Anterior cingulate cortex (tissue), 58 donors: ENCODE measurements at places on chromosomes 1 and 21.

GRCh38 chr1:104238991-104239390, 489.3 kb downstream of the AMY1C start:
- DNase-seq = no peak

- no peak for DNase-seq
Measured at GRCh38 chr1:171116676-171117075, 26.0 kb downstream of the FMO3 start.

- no peak for DNase-seq
Measured at GRCh38 chr1:31441970-31442647, 29.1 kb downstream of the SERINC2 start.

DNA sequence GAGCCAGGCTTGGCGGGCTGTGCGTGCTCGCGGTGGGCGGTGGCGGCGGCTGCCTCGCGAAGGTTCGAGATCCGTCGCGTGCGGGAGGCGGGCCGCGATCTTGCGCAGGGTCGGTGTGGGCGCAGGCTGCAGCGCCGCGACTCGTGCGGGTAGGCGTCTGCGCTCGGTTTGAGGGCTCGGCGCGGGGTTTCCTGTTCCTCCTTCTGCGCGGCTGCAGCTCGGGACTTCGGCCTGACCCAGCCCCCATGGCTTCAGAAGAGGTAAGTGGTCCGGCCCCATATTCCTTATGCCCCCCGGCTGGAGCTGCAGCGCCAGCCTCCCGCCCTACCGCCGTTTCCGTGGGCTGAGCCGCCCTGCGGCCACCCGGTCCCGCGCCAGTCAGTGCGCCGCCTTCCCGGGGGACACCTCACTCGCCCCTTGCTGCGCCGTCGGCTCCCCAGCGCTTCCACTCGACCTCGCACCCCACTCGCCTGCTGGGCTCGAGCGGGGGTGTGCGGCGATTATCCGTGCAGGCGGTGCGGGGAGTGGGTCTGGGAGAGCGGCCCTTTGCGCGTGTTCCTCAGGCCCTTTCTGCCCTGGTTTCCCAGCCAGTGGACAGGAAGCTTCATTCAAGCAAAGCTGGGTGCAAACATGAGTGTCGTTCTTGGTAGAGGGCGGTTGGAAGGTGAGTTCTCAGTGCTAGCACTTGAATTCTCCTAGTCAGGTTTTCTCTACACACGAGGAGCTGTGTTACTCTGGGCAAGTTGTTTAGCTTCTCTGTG, at the start of gene CACYBP:
TSS of gene CACYBP (plus strand) at position 12 of the 761 bp plus-strand sequence. CDS start at position 246, 234 bp downstream.
- DNase-seq = peak; percentile 77

- no peak for DNase-seq
Measured at GRCh38 chr1:71245246-71245645, 164.4 kb upstream of the ZRANB2 start.

GRCh38 chr21:42347601-42348327, 3.0 kb downstream of the TFF2 start:
- no peak for DNase-seq

GRCh38 chr21:43934116-43934515, 69.1 kb downstream of the AGPAT3 start:
- DNase-seq = no peak

DNA sequence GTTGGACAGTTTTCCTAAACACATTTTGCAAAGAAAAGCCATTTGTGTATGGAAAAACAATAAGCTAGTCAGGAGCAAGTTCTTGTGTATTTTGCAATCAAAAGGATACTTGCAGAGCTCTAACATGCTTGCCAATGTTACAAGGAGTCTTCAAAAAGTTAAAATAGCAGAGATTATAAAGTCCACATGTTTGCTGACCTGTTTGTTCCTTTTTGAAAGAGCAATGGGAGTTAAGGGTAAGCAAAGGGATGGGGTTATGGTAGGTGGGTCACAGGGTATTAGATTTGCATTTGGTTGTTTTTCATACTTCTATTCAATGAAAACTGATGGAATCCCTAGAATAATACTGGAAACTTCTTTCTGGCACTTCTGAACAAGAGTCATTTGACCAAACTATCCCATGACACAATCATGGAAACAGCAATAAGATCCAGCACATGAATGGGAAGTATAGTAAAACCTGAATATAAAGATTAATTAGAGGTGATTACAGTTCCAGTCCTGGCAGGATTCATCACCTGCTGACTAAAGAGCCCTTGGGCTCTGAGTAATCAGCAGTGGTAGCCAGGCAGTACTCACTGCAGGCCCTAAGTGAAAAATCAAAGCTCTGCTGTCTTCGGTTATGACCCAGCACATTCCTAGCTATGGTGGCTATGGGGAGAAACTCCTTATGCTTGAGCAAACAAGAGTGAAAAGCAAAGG, 27.1 kb upstream of the ZC3H11B start:
- DNase-seq = no peak

- peak; percentile 53 for DNase-seq
Measured at GRCh38 chr21:42652527-42653230, 742 bp upstream of the PDE9A start.

DNA sequence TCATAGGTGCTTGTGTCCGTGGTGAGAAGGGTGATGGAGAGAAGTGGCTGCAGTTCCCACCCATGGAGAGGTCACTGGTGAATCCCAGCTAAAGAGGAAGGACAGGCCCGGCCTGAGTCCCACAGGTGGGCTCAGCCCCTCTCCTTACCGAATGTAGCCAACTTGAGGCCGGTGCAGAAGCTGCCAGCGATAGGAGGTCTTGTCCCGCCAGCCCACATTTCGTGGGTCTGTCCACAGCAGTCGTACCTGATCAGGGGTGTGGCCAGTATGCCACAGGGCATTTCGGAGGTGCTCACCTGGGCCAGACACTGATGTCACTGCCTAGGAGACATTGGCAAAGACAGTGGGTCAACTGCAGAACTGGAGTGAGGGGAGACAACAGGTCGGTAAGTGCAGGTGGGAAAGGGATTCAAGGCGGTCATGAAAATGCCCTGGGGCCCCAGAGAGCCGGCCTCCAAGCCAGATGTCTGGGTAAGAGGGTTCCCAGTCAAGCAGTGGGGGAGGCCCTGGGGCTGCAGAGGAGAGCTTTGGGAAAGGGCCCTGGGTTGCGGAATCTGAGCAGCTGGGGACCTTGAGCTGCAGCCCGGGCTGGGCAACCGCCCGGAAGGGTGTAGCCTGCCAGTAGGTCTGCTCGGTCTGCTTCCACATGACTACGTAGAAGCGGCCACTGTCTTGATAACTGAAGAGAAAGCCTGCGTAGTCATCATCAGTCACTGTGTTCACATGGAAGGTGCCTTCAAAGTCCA, 10.6 kb downstream of the THBS3 start:
- no peak for DNase-seq

- DNase-seq = no peak
Measured at GRCh38 chr1:229191066-229191674, 79.7 kb upstream of the RAB4A start.

GRCh38 chr1:212518188-212519054, 85.7 kb downstream of the NENF start:
- no peak for DNase-seq

GRCh38 chr1:155966135-155966534, 12.2 kb downstream of the ARHGEF2 start:
- no peak for DNase-seq

- DNase-seq = no peak
Measured at GRCh38 chr1:178060789-178061556, 32.9 kb upstream of the RASAL2 start.

GRCh38 chr21:41958886-41959563, 5.2 kb upstream of the C2CD2 start:
- peak; percentile 26 for DNase-seq

GRCh38 chr1:2376261-2376741, 15.1 kb downstream of the MORN1 start:
- DNase-seq = no peak

- no peak for DNase-seq
Measured at GRCh38 chr1:79197421-79197820, 190.9 kb upstream of the ADGRL4 start.

- DNase-seq = no peak
Measured at GRCh38 chr21:36459098-36459497, 20.8 kb downstream of the CLDN14 start.

DNA sequence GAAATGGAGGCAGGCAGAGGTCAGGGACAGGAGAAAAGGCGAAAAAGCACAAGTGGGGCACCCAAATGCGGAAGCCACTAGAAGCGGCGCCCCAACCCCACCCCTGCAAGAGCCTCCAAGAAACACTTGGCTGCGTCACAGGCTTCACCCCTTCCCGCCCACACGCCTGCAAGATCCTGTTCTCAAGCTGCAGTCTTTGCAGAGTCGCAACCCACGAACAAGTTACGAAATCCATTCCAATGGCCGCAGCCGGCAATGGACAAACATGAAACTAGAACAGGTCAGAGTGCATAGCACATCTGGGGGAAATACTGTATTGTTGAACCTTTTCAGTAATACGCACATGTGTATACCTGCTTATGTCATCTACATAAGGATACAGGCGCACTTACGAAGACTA, 103.6 kb downstream of the PSMG1 start:
- DNase-seq = no peak

DNA sequence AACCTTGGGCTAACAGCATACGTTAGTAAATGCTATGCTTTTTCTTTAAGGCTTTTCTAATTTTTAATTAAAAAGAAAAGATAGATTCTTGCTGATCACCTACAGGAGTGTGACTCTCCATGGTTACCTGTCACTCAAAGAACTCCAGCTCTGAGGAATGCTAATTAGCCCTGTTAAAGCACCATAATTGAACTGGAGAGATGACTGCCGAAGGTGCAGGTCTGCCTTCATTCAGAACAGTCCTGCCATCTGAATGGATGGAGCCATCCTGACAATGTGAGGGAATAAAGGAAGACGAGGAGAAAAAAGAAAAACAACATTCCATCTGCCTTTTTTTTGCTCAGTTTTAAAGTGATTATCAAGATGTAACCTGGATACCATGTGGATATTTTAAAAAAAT, 94.6 kb downstream of the ATP6V1G3 start:
- no peak for DNase-seq

- no peak for DNase-seq
Measured at GRCh38 chr1:225713281-225713680, 60.4 kb upstream of the ENAH start.

GRCh38 chr1:38217316-38217715, 170.7 kb upstream of the POU3F1 start:
- DNase-seq = no peak

DNA sequence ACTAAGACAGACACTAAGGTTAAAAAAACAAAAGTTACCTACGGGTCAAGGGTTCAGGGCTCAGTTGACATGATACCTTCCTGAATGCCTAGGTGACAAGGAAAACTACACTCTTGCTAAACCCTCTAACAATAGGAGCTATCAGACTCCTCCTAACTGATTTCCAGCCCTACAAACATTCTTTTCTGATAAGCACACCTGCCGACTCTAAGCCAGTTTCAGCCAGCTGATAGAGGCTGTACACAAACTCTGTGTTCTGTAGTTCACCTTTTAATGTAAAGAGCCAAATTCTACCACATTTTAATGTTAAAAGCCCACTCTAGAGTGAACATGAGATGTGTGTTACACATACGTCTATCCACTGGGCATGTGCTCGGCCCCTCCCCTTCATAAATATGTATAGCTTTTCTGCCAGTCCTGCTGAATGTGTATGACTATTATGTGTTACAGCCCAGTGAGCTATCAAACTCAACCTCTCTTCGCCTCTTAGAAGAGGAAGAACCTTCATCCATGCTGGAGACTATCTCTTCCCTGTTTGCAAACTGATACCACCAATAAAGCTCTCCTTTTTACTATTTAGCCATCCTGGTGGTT, 40.0 kb upstream of the FAM163A start:
- no peak for DNase-seq

GRCh38 chr1:208230668-208231529, 13.3 kb downstream of the PLXNA2 start:
- DNase-seq = no peak

GRCh38 chr1:187262731-187263130, 434.0 kb downstream of the PLA2G4A start:
- no peak for DNase-seq

DNA sequence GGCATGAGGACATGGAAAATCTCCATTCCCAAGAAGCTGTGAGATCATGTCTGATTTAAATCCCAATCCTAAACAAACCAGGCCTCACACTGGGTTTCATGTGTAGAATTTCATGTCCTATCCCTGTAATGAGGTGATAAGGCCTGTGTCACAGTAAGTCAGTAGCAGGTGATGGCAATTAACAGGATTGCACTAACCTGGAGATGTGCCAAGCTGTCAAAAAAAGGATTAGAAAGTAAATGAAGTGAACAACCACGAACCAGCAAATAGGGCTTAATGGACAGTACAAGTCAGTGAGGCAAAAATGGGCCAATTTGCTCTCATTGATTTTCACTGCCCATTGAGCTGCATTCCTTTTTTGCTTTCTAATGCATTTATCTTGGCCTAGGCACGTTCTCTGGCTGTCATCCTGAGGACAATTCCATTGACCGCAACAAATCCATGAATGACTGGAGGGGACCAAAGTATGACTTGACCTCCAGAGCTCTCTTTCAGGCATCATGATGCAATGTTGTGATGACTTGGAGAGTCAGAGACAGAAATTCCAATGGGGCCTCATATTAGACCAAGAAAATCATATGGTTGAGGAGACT, 673.6 kb upstream of the ADGRL2 start:
- no peak for DNase-seq

GRCh38 chr1:87202922-87203655, 125.6 kb upstream of the LMO4 start:
- no peak for DNase-seq

GRCh38 chr1:81329041-81329440, 471.7 kb upstream of the ADGRL2 start:
- DNase-seq = no peak

DNA sequence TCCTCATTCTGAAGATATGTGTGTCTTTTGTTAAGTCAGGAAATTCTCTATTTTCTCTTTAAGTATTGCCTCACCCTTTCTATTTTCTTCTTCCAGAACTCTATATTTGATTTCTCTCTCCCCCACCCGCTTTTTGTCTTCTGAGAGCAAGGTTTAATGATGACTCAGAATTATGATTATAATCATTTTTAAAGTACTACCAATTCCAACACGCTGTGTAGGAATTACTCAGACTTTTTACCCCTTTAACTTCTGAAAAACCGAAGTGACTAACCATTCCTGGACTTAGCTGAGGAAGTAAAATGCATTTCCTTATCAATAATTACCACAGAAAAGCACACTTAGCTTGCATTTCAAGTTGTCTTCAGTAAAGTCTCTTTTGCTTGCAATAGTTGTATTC, 20.8 kb upstream of the SCYL3 start:
- no peak for DNase-seq

DNA sequence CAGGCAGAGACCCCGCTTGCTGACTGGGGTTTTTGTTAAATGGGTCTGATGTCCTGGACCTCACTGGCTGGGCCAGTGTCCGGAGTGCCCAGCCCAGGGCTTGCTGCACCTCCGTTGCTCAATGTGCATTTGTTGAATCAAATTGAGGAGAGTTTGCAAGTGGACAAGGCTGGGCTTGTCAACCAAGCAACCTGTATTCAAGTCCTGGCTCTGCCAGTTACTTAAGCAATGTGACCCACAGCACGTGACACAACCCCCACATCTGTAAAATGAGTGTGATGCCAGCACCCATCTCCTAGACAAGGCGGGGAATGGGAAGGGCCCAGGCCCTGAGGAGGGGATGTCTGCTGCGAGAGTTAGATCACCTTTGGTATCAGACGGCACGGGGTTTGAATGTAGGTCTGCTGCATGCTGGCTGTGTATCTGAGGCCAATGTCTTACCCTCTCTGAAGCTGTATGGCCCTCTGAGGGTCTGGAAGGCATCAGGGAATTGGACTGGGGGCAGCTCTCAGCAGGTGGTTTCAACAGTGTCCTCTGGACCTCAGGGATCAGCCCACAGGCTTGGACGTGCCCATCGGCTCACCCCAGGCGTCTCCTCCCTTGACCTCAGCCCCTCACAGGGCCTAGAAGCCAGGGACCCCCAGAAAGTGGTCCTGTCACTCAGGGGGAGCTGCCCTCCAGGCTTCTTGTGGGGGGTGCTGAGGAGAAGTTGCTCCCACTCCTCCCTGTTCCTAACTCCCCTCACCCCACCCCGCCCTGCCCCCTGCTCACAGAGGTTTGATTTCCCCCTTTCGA, 51.0 kb upstream of the RUNX3 start:
- no peak for DNase-seq
